ENCODE measurements at places on chromosomes 6 and 20. TPM values are rescaled to one million over a fixed set of nuclear protein-coding genes. Genes with fewer than 3 reads are reported as not detected.

The PLCB4 gene
- 0.73 TPM for total RNA-seq

DNA sequence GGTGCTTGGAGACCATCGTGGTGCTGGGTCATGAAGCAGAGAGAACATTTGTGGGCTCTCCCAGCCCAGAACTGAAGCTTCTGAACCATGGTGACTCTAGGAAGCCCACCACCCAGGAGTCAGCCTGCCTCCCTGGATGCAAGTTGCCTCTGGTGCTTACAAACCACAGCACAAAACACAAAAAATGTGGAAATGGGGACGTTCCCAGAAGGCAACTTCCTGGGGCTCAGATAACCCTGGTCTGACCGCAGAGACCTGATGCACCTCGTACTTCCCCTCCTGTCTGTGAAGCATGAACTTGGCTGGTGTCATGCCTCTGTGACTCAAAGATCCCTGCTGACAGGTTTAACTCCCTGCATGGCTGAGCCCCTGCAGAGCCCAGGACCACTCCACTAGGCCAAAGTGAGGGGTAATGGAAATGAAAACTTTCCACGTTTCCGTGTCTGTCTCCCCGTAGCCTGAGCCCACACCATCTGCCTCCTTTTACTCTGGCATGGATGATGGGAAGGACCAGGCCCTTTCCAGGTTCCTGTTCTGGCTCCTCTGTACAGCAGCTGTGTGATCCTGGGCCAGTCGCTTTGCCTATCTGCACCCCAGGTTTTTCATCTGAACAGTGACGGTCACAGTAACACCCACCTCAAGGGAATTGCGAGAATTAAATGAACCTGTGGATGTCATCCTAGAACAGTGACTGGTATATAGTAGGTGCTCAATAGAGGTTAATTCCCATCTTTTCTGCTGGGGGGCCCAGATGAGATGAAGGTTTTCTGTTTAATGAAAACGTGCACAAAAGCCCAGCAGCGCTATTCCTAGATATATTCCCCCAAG, 57.7 kb downstream of the PPP1R16B start:
- peak; percentile 75 for DNase-seq
- H3K4me3 ChIP-seq = no peak overlapping the region
- H3K36me3 ChIP-seq = no peaks in the 10 kb centered on the region
- no peaks in the 10 kb centered on the region for H3K27me3 ChIP-seq
- peaks cover 54% of the 10 kb centered on the region for H3K4me1 ChIP-seq

DNA sequence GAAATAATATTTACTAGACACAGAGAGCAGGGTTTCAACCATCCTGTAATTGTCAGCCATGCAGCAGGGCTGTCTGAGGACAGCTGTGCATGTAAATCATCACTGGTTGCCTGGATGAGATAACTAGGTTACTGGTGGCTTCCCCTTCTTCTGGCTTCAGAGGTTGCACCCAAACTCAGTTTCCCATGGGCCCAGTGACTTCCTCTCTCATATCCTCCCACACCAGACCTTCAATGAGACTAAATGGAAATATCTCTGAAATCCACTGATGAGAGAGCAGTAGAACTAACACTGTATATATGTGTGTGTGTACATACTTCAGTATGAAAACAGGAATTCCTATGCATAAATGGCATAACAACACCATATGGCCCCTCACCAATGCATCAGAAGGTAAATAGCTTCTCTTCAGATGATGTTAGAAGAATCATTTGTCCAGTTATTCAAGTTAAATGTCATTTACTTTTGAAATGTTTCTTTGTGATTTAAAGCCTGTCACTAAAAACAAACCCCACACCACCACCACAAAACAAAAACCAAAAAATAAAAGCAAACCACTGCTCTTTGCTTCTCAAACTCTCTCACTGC, 51.0 kb upstream of the IL20RA start:
- H3K27ac ChIP-seq = no peak overlapping the region
- H3K4me1 ChIP-seq = no peaks in the 10 kb centered on the region
- no peak for DNase-seq
- 0 out of 2 replicates have a peak, but pooled peaks cover 4% of the 10 kb centered on the region for H3K27me3 ChIP-seq
- no peaks in the 10 kb centered on the region for H3K36me3 ChIP-seq

The BTNL2 gene
- total RNA-seq = not detected

DNA sequence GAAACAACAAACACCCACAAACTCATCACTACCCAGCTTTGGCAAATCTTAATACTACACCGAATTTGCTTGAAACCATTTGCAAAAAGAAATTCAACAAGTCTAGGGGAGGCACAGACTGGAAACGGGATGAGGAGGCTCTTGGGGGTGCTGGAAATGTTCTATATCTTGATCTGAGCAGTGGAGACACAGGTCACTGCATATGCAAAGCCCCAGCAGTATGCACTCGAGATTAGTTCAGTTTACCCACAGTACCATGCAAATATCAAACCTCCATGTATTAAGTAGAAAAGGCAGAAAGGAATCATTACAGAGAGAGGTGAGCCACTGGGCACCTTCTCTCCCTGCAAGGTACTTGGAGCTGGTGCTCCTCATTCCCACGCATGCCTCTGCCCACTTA, 75.9 kb downstream of the PREX1 start:
- H3K4me1 ChIP-seq = peaks cover 9% of the 10 kb centered on the region
- no peak overlapping the region for H3K4me3 ChIP-seq
- no peaks in the 10 kb centered on the region for H3K36me3 ChIP-seq
- H3K27me3 ChIP-seq = no peaks in the 10 kb centered on the region

DNA sequence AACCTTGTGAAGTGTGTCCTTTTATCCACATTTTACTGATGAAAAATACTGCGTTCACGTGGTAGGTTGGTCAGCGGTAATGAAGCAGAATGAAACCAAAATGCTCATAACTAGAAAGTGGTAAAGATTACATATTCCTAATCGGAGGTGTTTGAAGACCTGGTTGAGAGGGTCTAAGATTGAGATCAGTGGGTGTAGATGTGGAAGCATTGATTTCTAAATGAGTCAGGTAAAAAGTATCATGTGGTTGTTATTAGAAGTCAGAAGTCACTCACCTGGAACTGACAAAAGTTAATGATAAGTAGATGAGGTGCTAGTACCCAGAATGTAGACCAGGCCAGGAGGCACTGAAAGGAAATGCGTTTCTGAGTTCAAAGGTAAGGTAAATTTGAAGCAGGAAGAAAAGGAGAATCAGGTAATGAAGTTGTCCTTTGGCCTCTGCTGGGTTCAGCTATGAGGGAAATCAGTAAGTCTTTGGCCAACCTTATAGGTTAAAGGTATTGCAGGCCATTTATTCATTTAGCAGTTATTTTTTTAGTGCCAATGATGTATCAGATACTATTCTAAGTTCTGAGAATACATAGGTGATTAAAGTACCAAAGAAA, 31.2 kb downstream of the FAM83B start:
- no peaks in the 10 kb centered on the region for H3K4me1 ChIP-seq
- DNase-seq = no peak
- no peak overlapping the region for H3K27ac ChIP-seq
- no peaks in the 10 kb centered on the region for H3K36me3 ChIP-seq

Data from K562 (cell line).